Camera-type eye (tissue), 1 donor: ENCODE measurements at places on chromosomes 1 and 21. TPM values are rescaled to one million over a fixed set of nuclear protein-coding genes. Genes with fewer than 3 reads are reported as not detected.

UFC1 gene
- total RNA-seq = 107 TPM

PDPN gene
- total RNA-seq = 14.1 TPM

SUMO3 gene
- 59.3 TPM for total RNA-seq

CENPF gene
- 35.8 TPM for total RNA-seq

RCAN3 gene
- 15.1 TPM for total RNA-seq

OR10R2 gene
- total RNA-seq = 0.44 TPM

TMCC2 gene
- total RNA-seq = 45.5 TPM

MMP23B gene
- 40.0 TPM for total RNA-seq

PCNX2 gene
- total RNA-seq = 21.3 TPM

MECR gene
- 37.3 TPM for total RNA-seq

NBPF6 gene
- not detected for total RNA-seq

WDR47 gene
- 46.0 TPM for total RNA-seq

WNT4 gene
- 3.1 TPM for total RNA-seq

TTC39A gene
- total RNA-seq = 5.2 TPM

NCAM2 gene
- 24.0 TPM for total RNA-seq

ATPAF1 gene
- total RNA-seq = 60.7 TPM

TNFRSF4 gene
- 0.22 TPM for total RNA-seq

ADGRL4 gene
- 20.1 TPM for total RNA-seq

SYT14 gene
- total RNA-seq = 23.6 TPM

LCE2A gene
- total RNA-seq = not detected
